Progenitor cell of endocrine pancreas (in vitro differentiated cells): ENCODE measurements at places on chromosomes 5 and 9. TPM values are rescaled to one million over a fixed set of nuclear protein-coding genes. Genes with fewer than 3 reads are reported as not detected.

Gene MARCOL
- total RNA-seq, result not detected in 2 replicates

Gene PLEKHG4B
- total RNA-seq, result 56.8 and 59.5 TPM in 2 replicates

GRCh38 chr9:134378901-134379338, 52.7 kb downstream of the RXRA start:
- peaks cover 20% of the 10 kb centered on the region for H3K4me1 ChIP-seq
- no peaks in the 10 kb centered on the region for H3K27me3 ChIP-seq
- H3K27ac ChIP-seq, result no peak overlapping the region

GRCh38 chr5:42057254-42057690, 132.2 kb downstream of the FBXO4 start:
- no peaks in the 10 kb centered on the region for H3K27me3 ChIP-seq
- DNase-seq, result peak; percentile 12
- H3K36me3 ChIP-seq, result no peaks in the 10 kb centered on the region
- H3K4me3 ChIP-seq, result no peak overlapping the region
- H3K27ac ChIP-seq, result no peak overlapping the region

DNA sequence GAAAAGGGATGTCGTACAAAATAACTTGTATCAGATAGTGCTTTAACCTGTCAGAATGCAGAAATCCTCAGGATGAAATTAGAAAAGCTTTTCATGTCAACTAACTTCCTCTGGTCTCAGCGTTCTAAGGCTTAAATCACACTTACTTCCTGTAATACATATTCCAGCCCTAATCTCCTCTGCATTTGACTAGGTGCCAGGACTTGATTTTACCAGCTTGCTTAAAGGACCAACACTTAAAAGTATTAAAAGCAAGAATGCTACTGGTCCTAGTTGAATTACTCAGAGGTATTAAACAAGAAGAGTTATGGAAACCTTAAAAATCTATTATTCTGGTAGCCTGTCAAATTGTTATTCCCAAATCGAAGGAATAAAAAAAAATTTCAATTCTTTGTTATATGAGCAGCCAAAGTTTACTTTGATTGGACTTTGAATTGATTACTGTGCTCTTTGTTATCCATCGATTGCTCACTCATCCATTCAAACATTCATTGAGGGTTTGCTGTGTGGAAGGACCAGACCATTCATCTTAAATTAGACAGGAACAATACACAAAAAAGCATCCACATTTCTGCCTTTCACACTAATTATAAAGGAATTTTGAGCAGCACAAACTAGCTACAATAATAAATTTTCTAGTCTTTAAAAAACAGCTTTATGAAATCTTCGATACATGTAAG, 108.7 kb downstream of the MUSK start:
- peaks cover 3% of the 10 kb centered on the region for H3K27me3 ChIP-seq
- peaks cover 9% of the 10 kb centered on the region for H3K4me1 ChIP-seq
- H3K4me3 ChIP-seq, result no peak overlapping the region
- DNase-seq, result no peak

GRCh38 chr5:72368271-72368670, 48.1 kb downstream of the PTCD2 start:
- no peaks in the 10 kb centered on the region for H3K36me3 ChIP-seq
- H3K4me1 ChIP-seq, result no peaks in the 10 kb centered on the region
- H3K27ac ChIP-seq, result no peak overlapping the region

DNA sequence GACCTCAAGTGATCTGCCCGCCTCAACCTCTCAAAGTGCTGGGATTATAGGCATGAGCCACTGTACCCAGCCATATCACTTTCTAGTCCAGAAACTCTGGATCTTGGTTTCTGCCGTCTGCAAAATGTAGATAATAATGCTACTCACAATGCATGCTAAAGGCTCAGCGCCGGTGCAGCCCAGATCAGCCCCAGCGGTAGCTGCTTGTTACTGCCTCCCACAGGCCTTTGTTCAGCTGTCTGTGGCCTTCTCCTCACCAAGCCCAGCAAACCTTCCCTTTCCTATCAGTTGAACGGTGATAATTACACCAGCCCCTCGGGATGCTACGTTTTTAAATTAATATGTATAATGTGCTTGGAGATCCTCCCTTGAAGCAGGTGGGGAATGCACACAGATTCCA, 26.2 kb upstream of the MSX2 start:
- DNase-seq, result no peak
- H3K4me3 ChIP-seq, result no peak overlapping the region
- peaks cover 7% of the 10 kb centered on the region for H3K4me1 ChIP-seq
- no peaks in the 10 kb centered on the region for H3K36me3 ChIP-seq
